ENCODE measurements at places on chromosomes 12 and 14.

DNA sequence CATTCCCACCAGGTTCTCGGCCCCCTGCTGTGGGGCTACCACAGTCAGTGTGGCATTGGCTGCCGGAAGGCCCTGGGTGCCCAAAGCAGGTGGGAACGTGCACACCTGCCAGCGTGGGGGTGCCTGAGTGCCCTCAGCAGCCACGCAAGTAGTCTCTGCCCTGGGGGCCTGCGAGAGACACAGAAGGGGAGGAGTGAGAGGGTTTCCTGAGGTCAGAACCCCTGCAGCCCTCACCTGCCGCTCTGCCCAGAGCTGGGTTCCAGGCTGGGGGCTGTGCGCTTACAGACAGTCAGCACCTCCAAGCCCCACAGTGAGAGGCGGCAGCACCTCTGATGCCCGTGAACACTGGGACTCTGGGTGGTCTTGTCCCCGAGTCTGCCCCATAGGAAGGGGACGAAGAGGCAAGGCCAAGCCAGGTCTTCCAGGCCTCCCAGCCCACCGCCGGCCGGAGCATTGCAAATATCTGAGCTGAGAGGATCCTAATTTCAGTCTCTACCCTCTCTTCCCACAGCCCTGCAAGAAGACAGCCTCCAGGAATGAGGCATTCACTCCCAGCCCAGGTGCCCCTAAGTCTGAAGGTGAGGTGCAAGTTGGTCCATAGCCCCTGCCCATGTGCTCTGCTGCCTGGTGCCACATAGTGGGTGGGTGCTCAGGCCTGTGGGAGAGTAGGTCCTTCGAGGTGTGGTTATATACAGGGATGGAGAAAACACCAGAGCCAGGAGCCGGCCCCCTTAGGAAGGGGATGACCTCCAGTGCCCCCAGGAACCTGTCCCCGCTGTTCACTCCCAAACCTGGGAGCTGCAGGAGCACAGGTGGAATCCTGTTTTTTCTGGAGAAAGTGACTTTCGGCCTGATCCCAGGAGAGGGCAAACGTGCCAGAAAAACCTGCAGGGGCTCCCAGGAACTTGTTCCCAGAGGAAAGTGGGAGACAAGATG lies 291.1 kb upstream of the RTL1 start:
- DNase-seq, result no peak

- DNase-seq, result no peak
Measured at GRCh38 chr14:99684410-99684934, 374 bp downstream of the CYP46A1 start.

DNA sequence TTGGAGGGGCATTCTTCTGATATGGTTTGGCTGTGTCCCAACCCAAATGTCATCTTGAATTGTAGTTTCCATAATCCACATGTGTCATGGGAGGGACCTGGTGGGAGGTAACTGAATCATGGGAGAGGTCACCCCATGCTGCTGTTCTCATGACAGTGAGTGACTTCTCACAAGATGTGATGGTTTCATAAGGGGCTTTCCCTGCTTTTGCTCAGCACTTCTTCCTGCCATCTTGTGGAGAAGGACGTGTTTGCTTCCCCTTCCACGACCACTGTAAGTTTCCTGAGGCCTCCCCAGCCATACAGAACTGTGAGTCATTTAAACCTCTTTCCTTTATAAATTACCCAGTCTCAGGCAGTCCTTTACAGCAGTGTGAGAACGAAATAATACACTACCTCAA lies 382.4 kb downstream of the VRK1 start:
- DNase-seq, result no peak

DNA sequence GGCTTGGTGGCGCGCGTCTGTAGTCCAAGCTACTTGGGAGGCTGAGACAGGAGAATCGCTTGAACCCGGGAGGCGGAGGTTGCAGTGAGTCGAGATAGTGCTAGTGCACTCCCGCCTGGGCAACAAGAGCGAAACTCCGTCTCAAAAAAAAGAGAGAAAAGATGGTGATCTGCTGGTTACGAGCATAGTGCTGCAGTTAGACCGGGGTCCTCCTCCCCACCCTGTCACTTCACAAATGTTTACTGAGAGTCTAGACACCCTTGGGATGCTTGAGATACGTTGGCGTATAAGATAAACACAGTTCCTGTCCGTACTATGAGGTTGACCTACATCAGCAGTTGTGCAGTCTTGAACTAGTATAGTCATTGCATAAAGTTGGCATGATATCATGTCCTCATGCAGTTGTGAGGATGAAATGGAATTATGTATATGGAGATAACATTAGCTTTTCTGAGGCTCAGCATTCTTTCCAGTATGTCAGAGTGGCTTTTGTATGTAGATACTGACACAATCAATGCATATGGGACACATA lies 787 bp downstream of the ACAD10 start:
- DNase-seq, result no peak

DNA sequence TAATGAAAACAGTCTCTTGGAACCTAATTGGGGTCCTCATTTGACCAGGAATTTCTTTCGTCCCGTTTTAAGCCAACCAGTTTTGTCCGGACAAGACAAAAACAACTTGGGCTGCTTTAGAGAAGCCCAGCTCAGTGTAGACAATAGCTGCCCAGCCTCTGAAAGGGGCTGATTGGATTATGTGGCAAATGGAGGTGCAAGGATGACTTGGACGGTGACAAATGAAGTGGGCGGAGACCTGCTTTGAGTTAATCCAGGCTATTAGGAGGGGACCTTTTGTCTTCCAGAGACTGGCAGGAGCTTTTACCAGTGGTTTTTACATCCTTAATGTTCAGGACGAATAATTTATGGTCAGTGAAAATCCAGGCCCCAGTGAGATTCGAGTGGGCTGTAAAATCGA lies 4.8 kb downstream of the MEG3 start:
- DNase-seq, result no peak

- no peak for DNase-seq
Measured at GRCh38 chr12:32322354-32322753, 77.0 kb upstream of the FGD4 start.

DNA sequence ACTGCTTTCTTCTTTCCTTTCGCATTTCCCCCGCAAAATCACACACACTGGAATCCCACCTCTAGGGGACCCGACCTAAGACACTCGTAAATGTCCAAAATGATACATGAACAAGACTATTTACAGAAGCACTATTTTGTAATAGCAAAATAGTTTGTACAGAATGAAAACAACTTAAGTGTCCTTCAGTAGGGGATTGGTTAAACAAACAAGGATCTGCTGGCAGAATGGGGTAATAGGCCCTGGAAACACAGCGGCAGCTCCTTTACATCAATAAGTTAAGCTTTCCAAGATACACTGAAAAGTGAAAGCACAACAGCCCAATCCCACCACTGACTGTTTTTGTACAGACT lies 48.8 kb downstream of the LTBP2 start:
- DNase-seq, result no peak
